ENCODE measurements at places on chromosomes 6 and 20. TPM values are rescaled to one million over a fixed set of nuclear protein-coding genes. Genes with fewer than 3 reads are reported as not detected.

GRCh38 chr6:38350942-38351341 lies 288.8 kb downstream of the BTBD9 start:
- peak; percentile 11 for DNase-seq
- H3K4me3 ChIP-seq, result no peak overlapping the region
- H3K27me3 ChIP-seq, result no peaks in the 10 kb centered on the region
- no peak overlapping the region for H3K27ac ChIP-seq
- peaks cover 8% of the 10 kb centered on the region for H3K4me1 ChIP-seq

DNA sequence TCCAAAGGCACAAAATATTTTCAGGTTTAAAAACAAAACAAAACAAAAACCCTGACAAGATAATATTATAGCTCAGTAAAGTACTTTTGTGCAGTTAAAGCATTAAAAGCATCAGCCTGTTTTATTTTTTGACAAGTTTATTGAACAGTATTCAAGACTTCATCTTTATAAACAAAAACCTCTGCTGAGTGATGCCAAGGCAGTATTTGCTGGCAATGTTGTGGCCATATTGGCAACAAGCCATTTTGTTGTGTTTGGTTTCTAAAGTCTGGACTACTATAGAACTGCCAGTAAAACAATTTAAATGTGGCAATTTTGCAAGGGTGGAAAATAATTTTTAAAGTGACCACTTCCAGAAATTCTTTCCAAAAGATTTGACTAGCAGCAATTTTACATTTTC lies 15.9 kb downstream of the CPNE1 start:
- no peak for DNase-seq
- H3K36me3 ChIP-seq, result peaks cover 26% of the 10 kb centered on the region

GLP1R gene
- 1.3 TPM for total RNA-seq

GRCh38 chr20:830011-830521 lies 3.4 kb upstream of the FAM110A start:
- H3K27ac ChIP-seq, result no peak overlapping the region
- no peak for DNase-seq
- no peak overlapping the region for H3K4me3 ChIP-seq
- H3K27me3 ChIP-seq, result peaks cover 10% of the 10 kb centered on the region
- no peaks in the 10 kb centered on the region for H3K36me3 ChIP-seq

ENPP5 gene
- total RNA-seq, result 9.1 TPM

ID1 gene
- 133 TPM for total RNA-seq

FERMT1 gene
- 1.3 TPM for total RNA-seq

Measured in neural progenitor cell (in vitro differentiated cells).